ENCODE measurements at places on chromosomes 1 and 21. TPM values are rescaled to one million over a fixed set of nuclear protein-coding genes. Genes with fewer than 3 reads are reported as not detected.

The LYPD8 gene
- polyA plus RNA-seq, result 0.12 TPM

The C1QB gene
- not detected for polyA plus RNA-seq

The BSND gene
- polyA plus RNA-seq, result not detected

The SPATA6 gene
- polyA plus RNA-seq, result 2.1 TPM

GRCh38 chr1:112887599-112888283 is 68.3 kb downstream of the SLC16A1 start:
- DNase-seq, result no peak

GRCh38 chr1:37009521-37009920 is 24.8 kb downstream of the GRIK3 start:
- no peak for DNase-seq

All from A549 (cell line).